Erythroblast (primary cell): ENCODE measurements at places on chromosomes 4 and X.

GRCh38 chr4:5500165-5500564 lies 208.2 kb downstream of the EVC2 start:
- no peak for DNase-seq

- DNase-seq = no peak
Observed at GRCh38 chrX:32448320-32448719, 763.0 kb downstream of the DMD start.

DNA sequence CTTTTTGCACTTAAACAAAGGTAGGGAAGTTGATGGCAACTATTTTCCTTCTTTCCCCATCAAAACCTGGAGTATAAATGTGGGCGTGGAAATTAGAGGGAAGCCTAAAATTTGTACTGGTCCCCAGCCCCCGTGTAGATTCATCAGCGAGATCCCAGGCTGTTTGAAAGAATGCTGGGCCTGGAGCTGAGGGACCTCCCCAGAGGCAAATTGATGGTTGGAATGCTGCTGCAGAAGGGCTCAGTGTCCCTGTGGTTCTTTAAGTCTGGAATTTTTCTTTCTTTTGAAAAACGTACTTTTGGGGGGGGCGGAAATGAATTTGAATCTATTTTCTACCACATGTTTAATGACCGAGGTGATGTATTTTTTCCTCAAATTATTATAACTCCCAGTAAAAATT lies 197.2 kb downstream of the CBR4 start:
- no peak for DNase-seq

- DNase-seq = no peak
Observed at GRCh38 chr4:185341841-185342240, 53.9 kb downstream of the LRP2BP start.

- DNase-seq = no peak
Observed at GRCh38 chrX:15680401-15680800, 15.8 kb upstream of the CLTRN start.

DNA sequence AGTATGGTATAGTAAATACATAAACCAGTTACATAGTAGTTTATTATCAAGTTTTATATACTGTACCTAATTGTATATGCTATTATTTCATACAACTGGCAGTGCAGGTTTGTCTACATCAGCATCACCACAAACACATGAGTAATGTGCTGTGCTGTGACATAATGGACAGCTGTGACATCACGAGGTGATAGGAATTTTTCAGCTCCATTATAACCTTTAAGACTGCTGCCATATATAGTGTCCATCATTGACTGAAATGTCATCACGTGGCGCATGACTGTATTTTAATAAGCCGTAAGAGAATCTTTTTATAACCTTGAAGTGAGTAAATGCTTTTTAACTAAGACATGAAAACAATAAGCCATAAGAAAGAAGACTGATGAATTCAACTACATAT lies 44.8 kb upstream of the ANK2 start:
- no peak for DNase-seq

DNA sequence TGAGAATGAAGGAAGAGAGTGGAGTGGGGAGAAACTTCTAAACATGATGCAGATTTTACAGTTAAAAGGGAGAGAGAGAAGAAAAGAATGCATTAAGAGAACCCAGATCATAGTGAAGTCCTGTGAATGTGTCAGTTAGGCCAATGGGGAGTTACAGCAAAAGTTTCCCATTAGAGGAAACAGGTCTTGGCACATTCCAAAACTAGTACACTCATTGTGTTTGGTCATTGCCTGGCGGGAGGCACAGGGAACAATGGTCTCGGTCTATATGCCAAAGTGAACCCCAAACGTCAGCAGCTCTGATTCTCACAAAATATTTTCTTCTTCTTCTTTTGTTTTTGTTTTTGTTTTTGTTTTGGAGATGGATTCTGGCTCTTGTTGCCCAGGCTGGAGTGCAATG lies 284.5 kb upstream of the CTSO start:
- DNase-seq = no peak

DNA sequence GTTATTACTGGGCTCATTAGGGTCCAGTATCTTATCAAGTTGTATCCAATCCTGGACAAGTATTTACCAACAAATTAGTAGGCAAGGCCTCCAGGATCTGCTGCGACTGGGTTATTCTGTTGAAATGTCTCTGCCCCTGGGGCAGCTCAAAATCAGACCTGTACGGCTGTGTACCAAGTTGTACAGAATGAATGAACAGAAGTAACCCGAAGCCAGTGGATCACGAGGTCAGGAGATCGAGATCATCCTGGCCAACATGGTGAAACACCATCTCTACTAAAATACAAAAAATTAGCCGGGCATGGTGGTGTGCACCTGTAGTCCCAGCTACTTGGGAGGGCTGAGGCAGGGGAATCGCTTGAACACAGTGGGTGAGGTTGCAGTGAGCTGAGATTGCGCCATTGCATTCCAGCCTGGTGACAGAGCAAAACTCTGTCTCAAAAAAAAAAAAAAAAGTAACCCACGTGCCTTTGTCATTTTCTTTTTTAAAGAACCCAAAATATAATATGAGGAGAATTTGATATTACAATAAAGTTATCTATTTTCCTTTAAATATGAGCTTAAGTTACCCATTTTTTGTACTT lies 127.3 kb downstream of the CBR4 start:
- DNase-seq = no peak

DNA sequence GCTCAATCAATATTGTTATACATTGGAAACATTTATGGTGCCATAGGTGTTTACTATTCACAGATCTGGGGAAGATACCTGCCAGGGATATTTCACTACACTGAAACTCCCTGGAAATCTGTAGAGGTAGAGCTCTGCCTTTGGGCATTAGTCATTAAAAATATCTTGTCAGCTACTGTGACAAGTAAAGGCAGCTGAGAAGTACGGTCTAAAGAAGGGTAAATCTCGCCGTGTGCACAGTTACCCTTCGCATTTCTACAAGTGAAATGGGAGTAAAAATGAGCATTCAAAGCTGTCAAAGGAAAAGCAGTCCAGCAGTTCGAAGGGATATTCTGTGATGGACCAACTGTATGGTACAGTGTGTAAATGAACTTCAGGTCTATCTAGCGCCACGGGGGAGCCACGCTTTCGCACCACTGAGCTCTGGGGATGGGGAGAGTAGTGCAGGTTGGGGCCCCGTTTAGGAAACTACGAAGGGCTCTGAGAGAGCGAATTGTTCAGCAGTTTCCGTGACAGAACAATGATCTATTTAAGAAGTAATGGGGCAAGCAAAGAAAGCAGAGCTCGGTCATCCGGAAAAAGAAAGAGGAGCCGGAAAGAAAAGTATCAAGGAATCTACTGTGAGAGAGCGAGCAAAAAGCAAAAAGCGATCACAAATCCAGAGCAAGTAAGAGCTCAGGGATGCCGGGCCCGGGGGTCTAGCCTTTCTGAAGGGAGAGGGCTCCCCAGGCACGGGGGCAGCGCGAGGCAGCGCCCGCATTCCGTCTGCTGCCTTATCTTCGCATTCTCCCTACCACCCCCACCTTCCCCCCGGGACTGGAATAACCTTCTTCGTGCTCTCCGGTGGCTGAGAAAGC lies 646 bp downstream of the TIGD4 start:
- peak; percentile 56 for DNase-seq

- no peak for DNase-seq
Observed at GRCh38 chr4:116539744-116540143, 545.6 kb downstream of the TRAM1L1 start.

GRCh38 chr4:70737006-70737405 lies 15.2 kb downstream of the RUFY3 start:
- DNase-seq = no peak

DNA sequence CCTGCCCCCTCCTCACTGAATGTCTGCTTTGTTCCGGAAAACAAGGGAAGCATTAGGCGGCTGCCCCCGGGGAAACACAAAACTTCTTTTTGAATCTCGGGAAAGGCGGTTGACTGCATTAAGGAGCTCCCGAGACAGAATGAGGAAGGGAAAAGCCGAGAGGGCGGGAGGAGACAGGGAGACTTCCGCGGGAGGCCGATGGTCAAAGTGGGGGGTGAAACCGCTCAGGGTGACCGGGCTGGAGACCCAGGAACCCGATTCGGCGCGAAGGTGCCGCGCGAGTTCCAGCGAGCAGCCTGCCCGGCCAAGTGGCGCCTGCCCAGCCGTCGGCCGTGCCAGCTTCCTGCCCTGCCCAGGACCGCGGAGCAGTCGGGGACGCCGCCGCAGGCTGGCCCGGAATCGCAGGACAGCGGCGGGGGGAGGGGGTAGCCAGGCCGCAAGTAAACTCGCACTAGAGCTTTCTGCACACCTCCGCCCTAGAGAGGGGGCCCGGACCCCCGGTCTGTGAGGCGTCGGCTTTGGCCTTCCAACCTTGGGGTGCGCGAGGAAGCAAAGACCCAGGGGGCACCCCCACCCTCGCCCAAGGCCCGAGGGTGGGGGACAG lies 55.1 kb upstream of the BCOR start:
- peak; percentile 27 for DNase-seq

DNA sequence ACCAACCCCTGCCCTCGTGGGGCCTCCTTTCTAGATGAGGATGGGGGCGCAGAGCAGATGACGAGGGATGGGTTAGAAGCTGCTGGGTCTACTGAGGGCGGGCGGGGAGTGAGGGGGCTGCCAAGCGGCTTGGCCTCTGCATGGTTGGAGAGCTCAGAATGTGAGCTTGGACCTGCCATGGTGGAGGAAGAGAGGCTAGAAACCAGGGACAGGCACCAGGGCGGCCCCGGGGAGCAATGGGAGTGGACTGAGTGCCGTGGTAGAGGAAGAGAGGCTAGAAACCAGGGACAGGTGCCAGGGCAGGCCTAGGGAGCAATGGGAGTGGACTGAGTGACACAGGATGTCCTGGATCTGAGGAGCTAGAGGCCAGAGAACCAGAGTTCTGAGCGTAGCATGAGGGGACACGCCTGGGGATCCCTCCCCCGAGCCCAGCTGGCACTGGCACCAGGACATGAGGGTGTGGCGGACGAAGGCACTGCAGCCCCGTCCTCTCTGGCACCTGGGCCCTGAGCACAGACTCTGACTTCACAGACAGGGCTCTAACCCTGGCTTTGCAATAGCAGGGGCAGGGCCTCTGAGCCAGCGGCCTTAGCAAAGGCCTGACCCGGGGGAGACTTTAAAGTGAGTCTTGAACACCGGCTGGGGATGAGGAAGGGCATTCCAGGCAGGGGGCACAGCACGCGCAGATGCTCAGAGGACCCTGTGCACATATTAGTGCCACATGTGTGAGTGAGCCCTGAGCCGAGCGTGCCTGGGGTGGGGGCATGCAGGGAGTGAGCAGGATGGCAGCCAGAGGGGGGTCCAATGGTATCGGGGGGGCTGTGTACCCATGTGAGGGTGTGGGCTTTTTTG lies 214.0 kb upstream of the PSAPL1 start:
- no peak for DNase-seq

DNA sequence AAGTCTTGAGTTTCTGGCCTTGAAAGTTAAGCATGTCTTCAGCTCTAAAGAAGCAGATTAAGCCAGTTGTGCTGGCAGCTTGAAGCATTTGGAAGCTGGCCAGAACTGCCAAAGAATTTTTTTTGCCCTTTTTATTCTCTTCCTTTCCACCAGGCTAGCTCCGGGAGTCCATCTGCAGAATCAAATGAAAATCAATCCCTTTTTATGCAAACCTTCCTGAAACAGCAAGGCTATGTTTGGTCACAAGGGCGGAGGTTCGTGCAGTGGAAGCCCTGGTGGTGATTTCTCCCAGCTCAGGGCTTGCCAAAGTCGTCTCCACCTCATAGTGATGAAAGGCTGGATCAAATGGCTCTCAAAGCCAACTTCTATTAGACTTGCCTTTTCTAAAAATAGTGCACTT lies 21.6 kb upstream of the C4orf54 start:
- no peak for DNase-seq

DNA sequence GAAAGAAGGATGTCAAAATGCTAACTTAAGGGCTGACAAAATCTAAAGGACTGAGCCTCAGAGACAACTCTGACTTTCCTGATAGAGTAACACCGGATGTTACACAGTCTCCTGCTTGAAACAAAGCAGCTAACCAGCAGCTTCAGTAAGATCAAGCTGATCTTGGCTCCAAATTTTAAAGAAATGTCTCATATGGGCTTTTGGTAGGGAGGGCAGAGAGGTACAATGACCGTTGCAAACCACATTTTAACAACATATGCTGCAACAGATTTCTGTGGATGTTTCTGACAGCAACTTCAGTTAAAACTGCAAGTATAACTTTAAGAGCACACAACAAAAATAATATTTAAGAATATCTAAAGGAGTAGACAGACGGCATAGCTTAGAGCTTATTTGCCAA lies 9.1 kb downstream of the RPGR start:
- DNase-seq = no peak

- no peak for DNase-seq
Observed at GRCh38 chrX:44953734-44954502, 80.9 kb downstream of the KDM6A start.

DNA sequence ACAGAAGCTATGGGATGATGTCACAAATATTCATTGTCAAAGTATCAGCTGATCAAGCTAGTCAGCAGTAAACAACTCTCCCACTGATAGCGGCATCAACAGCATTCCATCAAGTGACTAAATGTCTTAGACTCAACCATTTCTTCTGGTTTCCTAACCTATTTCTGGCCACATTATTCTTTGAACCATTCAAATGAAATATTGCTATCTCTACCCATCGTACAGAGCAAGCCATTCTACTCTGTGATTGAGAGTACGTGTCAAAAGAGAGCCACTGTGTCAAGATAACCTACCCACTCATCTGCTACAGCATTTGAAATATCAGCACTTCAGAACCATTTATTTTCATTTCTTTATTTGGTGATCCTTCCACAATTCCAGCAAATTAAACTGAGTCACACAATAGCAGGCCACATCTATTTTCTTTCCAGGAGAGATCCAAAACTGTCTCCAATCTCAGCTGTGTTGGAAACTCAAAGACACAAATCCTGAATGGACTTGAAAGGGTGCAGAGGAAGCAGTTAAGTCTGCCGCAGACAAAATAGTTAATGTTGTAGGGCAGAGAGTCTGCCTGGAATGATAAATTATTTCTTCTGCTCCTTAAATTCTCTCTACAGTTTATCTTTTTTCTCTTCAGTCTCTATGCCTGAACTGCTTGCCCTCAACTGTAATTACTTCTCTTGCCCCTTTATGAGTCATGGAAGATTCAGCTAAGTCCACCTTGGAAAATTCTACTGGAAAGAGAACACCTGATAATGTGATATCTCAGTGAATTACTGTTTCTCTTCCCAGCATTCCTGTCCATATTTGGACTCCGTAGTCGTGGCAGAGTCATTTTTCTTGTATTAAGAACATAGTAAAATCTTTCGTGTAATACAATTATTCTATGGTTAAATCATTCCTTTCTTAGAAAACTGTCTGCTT lies 364.8 kb downstream of the PDGFC start:
- DNase-seq = no peak

GRCh38 chrX:119121341-119121740 lies 6.3 kb downstream of the KIAA1210 start:
- DNase-seq = no peak
